Activated naive CD8-positive, alpha-beta T cell treated with anti-CD3 and anti-CD28 coated beads, Interleukin-2, amount 50 U/mL, for 24 hours (primary cell): ENCODE measurements at places on chromosomes 1 and 21.

GRCh38 chr1:52978045-52978444, 51.0 kb downstream of the SCP2 start:
- H3K4me3 ChIP-seq: no peak overlapping the region
- DNase-seq: no peak
- H3K27me3 ChIP-seq: no peaks in the 10 kb centered on the region

DNA sequence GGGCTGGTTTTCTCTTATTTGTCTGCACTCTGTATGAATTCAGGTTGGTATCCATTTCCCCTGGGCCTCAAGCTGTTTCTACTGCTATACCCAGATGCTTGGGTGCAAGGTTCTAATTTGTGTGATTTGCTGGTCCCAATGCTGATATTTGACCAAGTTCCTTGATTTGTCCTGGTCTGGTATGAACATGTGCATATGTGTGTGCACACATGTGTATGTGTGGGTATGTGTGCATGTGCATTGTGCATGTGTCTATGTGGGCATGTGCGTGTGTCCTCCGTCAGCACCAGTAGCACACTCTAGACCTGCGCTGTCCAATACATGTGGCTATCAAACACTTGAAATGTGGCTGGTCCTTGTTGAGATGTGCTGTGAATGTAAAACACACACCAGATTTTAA, 102.4 kb upstream of the TSPAN2 start:
- H3K4me3 ChIP-seq: no peak overlapping the region
- H3K27ac ChIP-seq: no peak overlapping the region
- H3K4me1 ChIP-seq: no peaks in the 10 kb centered on the region
- DNase-seq: no peak

DNA sequence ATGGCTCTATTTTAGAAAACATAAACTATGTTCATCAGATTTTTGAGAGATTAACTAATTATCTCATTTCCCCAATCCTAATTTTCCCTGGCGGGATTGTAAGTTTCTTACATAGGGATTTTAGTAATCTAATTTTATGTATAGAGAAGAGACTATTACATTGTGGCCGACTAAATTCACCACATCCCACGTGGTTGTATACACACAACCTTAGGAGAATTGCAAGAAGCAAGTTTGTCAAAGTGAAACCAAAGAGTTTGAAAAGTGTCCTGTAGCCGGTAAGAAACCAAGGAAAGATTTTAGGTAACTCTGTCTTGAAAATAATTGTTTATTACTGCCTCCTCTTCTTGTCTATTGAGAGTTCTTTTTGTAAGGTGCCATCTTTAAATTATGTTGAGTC, 550.6 kb downstream of the LTN1 start:
- H3K4me3 ChIP-seq: no peak overlapping the region
- no peaks in the 10 kb centered on the region for H3K27me3 ChIP-seq
- H3K27ac ChIP-seq: no peak overlapping the region
- no peaks in the 10 kb centered on the region for H3K4me1 ChIP-seq

DNA sequence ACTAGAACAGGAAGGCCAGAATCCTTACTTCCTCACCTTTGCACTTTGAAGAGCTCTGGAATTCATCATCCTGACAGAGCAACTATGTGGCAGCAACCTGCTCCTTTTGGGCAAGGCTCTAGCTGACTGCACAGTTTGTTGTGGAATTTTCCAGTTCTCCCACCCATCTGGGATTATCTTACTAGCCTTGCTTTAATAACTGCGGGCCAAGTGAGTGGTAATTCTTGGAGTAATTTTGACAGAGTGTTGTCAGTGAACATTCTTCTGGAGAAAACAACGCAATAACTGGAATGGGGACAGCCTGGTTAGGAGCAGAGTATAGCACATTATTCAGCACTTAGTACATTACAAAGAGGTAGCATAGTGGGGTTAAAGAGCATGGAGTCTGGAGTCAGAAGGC, 75.3 kb downstream of the NTMT2 start:
- H3K27me3 ChIP-seq: peaks cover 10% of the 10 kb centered on the region
- no peak for DNase-seq
- no peaks in the 10 kb centered on the region for H3K36me3 ChIP-seq
- H3K4me1 ChIP-seq: no peaks in the 10 kb centered on the region
- no peak overlapping the region for H3K27ac ChIP-seq

DNA sequence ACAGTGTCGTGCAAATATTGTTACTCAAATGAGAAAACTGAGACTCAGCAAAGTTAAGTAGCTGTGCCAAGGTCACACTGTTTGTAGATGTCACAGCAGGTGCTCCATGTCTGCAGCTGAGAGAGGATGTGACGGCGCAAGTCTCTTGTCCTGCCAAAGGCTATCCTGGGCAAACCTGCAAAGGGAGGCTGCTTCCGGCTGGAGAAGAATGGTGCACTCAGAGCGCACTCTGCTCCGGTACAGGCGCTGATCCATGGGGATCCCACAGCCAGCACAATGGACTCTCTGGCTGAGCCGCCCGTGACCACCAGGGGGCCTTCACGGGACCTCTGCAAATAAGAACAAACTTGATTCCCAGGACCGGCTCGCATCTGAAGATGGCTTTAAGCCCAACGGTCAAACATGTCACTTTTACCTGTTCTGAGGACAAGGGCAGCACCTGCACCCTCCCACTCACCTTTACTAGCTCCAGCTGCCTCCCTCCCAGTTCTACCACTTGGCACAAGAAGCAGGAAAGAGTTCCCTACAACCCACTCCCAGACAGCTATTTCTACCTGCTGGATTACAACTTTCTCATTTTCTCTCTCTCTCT, 21.9 kb downstream of the RD3 start:
- peak; percentile 57 for DNase-seq
- no peaks in the 10 kb centered on the region for H3K27me3 ChIP-seq
- H3K4me1 ChIP-seq: no peaks in the 10 kb centered on the region
- H3K36me3 ChIP-seq: no peaks in the 10 kb centered on the region
- no peak overlapping the region for H3K27ac ChIP-seq

GRCh38 chr1:181501612-181502011, 18.3 kb downstream of the CACNA1E start:
- H3K36me3 ChIP-seq: no peaks in the 10 kb centered on the region
- H3K4me3 ChIP-seq: no peak overlapping the region
- no peak overlapping the region for H3K27ac ChIP-seq

GRCh38 chr1:247411621-247412327, 4.2 kb upstream of the NLRP3 start:
- H3K27me3 ChIP-seq: no peaks in the 10 kb centered on the region
- H3K4me1 ChIP-seq: peaks cover 66% of the 10 kb centered on the region
- no peak for DNase-seq
- H3K27ac ChIP-seq: no peak overlapping the region

- H3K36me3 ChIP-seq: peaks cover 3% of the 10 kb centered on the region
- H3K27me3 ChIP-seq: no peaks in the 10 kb centered on the region
- H3K27ac ChIP-seq: no peak overlapping the region
These were observed 136.6 kb upstream of the GFI1 start for GRCh38 chr1:92623187-92623778.
